ENCODE measurements at places on chromosomes 3 and 15.

- no peak for DNase-seq
Measured at GRCh38 chr3:12040902-12041301, 36.7 kb downstream of the SYN2 start.

GRCh38 chr3:66362541-66362941 lies 138.3 kb downstream of the LRIG1 start:
- DNase-seq = no peak

- DNase-seq = no peak
Measured at GRCh38 chr15:36933255-36933990, 166.9 kb downstream of the MEIS2 start.

DNA sequence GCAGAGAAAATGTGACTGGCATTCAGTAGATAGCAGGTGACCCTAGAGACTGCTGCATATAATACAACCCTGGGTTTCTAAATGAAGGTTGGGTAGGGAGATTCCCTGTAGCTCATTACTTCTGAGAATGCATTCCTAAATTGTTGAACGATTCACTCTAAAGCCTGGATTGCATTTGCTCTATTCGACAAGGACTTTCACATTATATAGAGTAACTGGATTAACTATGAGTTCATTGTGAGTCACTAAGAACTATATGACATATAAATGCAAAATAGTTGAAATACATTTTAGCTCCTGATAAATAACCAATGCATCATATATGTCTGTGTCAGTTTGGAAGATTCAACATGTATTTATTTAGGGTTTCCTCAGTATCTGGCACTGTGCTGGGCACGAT lies 294.7 kb upstream of the CCDC54 start:
- DNase-seq = no peak

DNA sequence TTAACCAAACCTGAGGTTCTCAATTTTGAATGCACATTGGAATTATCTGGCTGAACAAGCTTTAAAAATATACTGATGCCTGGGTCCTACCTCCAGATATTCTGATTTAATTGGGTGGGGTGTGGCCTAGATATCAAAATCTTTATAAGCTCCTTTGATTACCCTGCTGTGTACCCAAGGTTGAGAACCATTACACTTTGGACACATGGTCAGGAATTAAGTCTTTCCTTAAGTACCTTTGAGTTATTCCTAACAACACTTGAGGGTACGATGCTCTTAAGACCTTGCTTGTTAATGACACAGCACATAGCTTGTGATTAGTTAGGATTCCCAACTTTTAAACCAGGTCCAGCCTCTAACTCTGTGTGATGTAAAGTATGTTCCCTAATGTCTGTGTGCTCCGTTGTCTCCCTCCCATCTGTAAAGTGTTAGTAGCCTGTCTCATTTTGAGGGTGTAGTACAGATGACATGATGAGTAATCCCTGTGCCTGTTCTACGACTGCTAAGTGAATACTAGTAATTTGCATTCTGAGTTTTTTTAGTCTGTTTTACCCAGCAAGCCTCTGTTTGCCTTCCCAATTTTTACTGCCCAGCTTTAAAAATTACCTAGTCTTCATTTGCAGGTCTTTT lies 154.9 kb downstream of the KLHL25 start:
- DNase-seq = no peak

GRCh38 chr3:9913601-9914000 lies 3.3 kb upstream of the IL17RC start:
- DNase-seq = no peak

GRCh38 chr15:100348578-100348977 lies 6.8 kb upstream of the ADAMTS17 start:
- no peak for DNase-seq

Data from upper lobe of right lung (tissue), 1 donor.